ENCODE measurements at places on chromosomes 4 and X.
A peak's percentile ranks its signal among the peaks of the same experiment; 100 is the strongest.

GRCh38 chr4:32624943-32625603, 1904.9 kb downstream of the PCDH7 start:
- DNase-seq, result no peak

DNA sequence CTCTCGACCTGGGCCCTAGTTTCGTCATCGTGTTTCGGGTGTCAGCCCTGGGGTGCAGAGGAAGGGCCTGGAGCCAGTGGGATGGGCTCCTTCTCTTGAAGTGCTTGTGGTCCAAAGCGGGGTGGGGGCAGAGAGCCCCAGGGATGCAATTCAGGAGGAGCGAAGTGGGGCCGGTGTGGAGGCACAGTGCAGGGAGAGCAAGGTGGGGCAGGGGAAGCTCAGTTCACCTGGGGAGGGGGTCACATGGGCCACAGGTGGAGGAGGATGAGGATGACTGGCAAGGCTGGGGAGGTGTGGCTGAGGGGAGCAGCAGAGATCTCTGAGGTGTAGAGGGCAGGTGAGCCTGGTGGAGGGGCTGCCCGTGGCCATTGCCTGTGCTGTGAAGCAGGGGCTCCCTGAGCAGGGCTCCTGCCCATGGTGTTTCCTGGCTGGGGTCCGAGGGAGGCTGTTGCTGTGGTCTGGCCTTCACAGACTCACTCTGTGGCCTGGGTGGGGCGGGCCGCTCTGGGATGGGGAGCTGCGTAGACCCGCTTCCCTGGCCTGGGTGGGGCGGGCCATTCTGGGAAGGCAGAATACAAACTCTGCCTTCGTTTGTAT, 6.9 kb downstream of the SORCS2 start:
- peak; percentile 0 for DNase-seq

GRCh38 chrX:55142919-55143310, 54.1 kb downstream of the PAGE2 start:
- DNase-seq, result peak; percentile 12

DNA sequence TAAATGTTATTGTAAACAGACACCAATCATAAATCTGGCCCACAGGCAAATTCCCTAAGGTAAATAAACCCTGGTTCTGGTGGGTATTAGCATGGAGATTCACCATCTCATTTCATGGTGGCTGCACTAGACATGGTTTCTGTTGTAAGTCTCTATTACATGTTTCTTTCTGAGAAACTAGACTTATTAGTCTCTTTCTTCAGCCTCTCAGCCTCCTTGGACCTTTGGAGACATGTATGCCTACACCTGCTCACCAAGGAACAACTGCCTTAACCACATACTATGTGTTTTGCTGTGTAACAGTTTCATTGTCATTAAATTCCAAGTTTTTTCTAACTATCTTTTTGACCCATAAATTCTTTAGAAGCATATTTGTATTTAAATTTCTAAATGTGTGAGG, 13.1 kb downstream of the DDIT4L start:
- DNase-seq, result no peak

GRCh38 chrX:41350150-41350975, 16.4 kb downstream of the DDX3X start:
- DNase-seq, result no peak

DNA sequence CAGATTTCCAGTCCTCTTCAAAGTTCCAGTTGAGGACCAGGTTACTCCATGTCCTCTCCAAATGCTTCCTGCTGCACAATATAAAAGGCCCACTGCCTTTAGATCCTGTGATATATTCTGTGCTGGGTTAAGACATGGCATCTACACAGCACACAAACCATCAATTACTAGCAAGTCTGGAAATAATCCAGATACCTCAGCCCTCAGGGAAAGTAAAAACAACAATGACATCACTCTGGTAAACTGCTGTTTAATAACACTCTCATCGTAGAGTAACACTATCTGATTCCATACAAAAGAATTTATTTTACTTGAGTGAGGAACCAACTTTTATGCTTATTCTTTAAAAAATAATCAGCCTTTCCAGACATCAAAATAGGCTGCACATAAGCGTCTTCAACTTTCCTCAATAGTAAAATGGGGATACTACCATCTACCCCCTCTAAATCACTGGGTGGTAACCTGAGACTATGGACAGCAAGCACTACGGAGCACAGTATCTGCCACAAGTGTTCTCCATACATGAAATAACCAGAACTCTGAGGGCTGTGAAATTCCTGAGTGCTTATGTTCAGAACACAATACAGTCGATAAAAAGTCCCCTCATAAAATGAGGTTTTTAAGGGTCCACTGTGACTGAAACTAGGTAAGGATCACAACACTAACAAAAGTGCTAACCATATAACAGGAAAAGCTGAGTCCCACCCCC, 53.4 kb downstream of the ABCG2 start:
- no peak for DNase-seq

DNA sequence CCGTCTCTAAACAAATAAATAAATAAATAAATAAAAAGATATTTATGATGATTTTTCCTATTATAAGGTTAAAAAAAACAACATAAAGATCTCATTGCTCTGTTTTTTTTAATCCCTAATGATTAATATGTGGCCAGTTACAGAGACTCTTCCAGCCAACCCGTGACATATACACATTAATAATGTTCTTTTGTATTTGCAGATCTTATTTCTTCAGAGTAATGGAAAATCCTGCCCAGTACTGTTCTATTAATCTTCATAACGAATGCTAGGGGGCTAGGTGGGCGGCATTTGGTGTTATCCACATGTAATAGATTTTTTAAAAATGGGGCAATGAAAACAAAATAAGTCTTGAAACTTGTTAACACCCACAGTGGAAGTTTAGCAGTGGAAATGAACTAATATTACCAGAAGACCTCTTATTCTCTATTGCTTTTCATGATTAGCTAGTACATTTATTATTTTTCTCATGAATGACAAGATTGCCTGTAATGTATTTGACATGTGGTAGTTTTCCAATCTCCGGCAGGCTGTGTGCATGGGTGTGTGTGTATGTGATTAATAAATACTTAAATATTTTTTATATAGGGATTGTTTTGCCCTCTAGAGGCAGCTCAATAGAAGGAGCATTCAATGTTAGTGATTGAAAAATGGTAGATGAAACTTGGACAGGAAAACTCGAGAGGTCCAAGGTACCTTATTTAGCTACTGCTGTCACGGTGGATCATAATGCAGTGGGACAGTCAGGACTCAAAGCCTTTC, 457.4 kb downstream of the IL1RAPL1 start:
- no peak for DNase-seq

GRCh38 chr4:158496030-158496741, 25.5 kb upstream of the RXFP1 start:
- no peak for DNase-seq

GRCh38 chr4:186132577-186133242, 28.2 kb downstream of the FAM149A start:
- no peak for DNase-seq

DNA sequence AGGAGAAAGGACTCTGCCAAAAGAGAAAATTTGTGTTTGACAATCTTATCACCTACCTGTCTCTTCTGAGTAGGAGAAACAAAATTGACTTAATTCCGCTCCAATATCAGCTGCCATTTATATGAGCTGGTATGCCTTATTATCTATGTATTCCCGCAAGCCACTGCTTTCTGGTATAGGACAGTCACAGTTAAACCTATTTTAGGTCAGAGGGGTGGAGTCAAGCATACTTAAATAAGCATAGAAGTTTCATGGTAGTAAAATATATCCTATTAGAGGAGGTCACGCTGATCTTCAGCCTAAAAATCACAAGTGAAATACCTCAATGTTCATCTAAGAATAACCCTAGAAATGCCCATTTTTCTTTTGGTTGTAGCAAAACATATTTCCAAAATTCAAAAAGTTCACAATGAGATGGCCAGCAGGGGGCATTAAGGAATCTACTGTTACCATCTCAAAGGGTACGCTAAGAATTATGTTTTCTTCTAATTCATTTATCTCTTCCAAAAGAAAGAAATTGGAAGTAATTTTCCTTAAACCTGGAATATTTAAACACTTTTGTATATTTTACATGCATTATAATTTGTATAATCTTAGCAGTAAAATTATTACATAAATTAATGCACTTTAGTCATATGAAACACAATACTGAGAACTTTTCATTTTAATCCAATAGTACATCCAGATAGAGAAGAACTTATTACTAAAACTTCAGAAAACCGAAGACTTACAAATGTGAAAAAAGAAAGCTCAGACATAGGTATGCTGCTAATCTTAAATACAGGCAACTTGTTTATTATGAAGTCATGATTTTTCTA, 10.5 kb downstream of the PPAT start:
- DNase-seq, result no peak

DNA sequence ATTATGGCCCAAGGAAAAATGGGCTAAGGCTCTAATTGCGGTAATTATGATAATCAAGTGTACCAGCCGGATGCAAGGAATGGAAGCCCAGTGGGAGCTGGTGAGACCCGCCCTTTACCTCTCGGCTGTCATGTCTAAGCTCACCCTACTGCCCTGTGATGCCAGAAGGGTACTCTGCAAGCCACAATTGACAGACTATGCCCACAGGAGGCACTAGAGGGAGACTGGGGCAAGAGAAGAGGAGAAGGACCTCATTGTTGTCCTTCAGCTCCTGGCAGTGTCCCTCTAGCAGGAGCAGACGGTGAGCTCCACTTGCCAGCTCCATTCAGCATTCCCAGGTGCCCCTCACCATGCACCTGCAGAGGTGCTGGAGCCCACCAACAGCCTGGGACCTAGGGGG, 141.8 kb downstream of the SMIM20 start:
- DNase-seq, result no peak

GRCh38 chr4:122827258-122827878, 737 bp downstream of the FGF2 start:
- peak; percentile 94 for DNase-seq

DNA sequence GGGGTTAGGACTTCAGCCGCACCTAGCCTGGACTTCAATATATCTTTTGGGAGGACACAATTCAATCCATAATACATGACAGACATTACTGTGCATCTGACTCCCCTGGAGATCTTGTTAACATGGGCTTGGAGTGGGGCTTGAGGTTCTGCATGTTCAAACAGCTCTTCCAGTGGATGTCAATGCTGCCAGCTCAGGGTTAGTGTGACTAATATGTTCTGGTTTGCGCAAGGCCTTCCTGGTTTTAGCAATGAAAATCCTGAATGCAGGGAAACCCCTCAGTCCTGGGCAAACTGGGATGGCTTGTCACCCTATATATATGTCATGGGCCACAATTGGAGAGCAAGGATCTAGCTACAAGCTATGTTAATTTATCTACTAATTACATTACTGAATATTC, 2.7 kb upstream of the TSPAN7 start:
- no peak for DNase-seq

DNA sequence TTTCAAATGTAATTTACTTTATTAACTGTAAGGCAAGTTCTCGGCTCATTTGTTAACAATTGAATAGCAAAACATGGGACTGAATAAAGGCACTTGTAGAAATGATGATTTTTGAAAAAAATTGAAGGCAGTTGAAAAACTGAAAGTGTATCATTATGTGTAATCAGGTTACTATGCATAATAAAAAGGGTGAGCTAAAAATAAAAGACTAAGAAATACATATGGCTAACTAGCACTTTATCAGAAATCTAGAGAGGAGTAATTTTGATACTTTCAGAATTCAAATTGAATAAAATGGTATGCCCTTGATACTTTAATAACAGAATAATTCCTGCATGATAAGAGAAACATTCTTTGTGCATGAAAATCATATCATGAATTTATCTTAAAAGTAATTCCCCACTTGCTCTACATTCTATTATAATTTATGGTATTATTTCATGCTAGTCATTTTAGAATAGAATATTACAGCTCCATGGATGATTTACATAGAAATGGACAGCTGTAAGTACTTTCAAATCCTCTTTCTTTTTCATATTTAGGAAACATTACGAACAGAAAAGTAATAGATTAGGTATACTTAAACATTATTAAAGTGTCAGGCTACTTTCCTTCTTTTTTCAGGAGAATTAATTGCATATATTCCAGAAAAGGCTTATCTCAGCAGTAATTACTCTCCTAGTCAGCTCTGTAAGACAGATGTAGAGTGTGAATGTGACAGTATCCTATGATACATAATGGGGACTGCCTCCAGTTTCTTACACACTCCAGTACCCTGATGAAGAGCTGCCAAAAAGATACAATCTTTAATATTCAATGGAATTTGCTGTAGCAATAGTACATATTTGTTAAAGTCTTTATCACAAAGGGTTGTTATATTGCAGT, 697.3 kb downstream of the CCSER1 start:
- no peak for DNase-seq

DNA sequence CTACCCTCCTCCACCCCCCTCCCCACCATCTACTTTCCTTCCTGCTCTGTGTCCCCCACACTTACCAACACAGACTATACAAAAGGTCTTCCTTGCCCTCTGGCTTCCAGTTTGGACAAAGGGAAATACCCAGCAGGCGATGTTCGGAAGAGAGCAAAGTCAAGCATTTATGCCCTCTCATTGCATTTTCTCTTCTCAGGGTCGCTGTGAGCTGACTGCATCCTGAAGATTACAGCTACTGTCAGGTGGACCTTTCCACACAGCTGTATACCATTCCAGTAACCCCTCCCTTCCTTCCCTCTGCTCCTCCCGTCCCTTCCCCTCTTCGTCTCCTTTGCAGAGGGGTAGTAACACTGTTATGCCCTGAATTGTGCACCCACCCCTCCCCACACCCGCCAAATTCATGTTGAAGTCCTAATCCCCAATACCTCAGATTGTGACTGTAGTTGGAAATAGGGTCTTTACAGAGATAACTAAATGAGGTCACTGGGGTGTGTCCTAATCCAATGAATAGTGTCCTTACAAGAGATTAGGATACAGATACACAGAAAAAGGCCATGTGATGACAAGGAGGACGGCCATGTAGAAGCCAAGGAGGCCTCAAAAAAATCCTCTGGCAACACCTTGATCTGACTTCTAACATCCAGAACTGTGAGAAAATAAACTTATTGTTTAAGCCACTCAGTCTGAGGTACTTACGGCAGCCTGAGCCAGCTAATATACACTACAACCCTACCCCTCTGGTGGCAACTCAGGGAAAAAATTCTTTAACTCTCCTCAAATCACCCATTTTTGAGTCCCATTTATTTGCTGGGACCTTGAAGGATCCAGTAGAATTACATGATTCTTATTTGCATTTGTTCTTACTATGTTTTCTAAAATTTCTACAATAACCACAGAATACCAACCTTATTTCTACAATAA, 11.7 kb downstream of the MORF4L2 start:
- DNase-seq, result no peak

GRCh38 chr4:54586320-54586955, 71.3 kb upstream of the KIT start:
- DNase-seq, result no peak

GRCh38 chr4:187181054-187181453, 457.4 kb upstream of the FAT1 start:
- no peak for DNase-seq

- DNase-seq, result no peak
Measured at GRCh38 chr4:152014280-152014679, 253.5 kb upstream of the GATB start.

- DNase-seq, result no peak
Measured at GRCh38 chrX:103453655-103454054, 65.6 kb downstream of the RAB40A start.
